ENCODE measurements at places on chromosomes 6 and 20.

GRCh38 chr6:20670750-20671149 is 136.5 kb downstream of the CDKAL1 start:
- no peak for DNase-seq

DNA sequence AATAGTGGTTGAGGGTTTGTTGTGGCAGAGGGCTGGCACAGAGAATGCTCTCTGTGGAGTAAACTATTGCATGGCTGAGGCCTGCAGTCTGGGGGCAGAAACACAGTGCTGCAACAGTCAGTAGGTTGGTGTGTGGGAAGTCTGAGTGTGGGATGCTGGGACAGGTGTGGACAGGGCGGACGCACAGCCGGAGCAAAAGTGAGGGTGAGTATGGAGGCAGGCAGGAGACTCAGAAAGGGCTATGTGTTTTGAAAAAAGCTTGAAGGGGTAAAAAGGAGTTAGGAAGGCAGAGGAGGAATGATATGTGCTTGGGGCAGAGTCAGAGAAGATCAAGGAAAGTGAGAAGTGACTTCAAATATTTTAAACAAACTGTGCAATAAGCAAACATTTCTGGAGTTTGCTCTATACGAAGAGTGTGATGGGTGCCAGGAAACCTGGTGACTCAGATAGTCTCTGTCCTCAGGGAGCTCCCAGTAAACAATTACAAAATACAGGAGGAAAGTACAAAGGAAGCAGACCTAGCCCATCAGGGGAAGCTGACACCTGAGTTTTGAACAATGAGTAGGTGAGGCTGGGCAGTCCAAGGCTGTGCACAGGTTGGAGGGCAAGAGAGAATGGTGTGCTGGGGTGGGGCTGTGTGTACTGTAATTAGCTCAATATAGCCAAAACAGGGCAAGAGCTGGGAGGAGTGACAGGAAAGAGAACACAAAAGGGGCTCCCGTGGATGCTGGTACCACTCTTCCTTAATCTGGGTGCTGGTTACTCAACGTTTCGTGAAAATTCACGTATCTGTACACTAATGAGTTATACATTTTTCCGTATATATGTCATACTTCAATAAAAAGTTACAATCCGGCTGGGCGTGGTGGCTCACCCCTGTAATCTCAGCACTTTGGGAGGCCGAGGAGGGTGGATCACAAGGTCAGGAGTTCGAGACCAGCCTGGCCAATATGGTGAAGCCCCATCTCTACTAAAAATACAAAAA is 55.2 kb downstream of the PIGU start:
- no peak for DNase-seq

DNA sequence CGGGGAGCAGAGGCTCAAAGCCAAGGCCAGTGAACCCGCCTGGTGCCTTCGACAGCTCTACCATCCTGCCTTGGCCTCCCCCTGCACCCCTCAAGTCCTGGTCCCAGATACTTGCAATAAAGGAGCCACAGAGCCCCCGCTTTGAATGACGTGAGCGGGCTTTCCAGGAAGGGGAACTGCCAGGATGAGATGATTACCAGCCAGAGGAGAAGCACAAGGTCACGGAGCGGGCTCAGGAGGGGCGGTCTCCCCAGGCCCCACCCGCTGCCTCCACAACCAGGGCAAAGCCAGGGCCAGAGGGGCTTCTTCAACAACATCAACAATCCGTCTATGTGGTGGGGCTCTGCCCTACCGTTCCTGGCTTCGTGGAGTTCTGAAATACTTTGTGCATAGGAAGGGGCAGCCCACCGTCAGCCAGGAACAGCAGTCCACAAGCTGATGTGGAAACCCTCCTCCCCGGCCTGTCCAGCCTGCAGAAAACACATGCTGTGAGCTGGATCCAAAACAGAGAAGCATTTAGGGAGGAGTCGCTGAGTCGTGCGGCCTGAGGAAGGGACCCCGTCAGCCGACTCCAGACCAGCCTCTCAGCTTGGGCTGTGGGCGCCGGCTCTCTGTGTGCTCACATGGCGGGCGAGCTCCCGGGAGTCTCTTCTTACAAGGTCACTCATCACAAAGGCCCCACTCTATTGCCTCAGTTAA is 392.5 kb downstream of the CDH4 start:
- no peak for DNase-seq

DNA sequence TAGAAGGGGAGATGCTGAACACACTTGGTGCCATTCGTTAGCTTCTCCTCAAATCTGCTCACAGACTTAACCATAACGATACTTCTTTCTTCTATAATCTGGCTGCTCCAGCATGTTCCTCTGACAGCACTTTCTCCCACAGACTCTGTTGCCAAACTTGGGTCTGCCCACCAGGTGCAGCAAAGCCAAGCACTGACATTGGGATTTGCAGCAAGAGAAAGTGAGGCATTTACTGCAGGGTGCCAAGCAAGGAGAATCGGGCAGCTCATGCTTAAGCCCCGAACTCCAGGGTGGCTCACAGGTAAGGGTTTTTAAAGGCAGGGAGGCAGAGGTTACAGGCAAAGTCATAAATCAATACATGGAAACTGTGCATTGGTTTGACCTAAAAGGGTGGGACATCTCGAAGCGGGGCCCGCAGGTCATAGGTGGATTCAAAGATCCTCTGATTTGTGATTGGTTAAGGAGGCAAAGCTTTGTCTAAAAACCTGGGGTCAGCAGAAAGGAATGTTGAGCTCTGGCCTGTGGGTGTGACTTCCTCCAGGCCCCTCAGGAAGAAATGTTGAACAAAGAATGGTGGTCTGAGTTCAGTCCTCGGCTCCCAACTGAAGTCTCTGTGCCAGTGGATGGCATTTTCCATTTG is 25.1 kb upstream of the PNPLA1 start:
- DNase-seq: no peak

GRCh38 chr20:49896204-49896603 is 19.1 kb downstream of the SPATA2 start:
- no peak for DNase-seq

GRCh38 chr20:11140359-11140758 is 466.6 kb upstream of the JAG1 start:
- DNase-seq: no peak

- DNase-seq: no peak
These were observed 76.8 kb downstream of the HIVEP2 start for GRCh38 chr6:142867988-142868812.

DNA sequence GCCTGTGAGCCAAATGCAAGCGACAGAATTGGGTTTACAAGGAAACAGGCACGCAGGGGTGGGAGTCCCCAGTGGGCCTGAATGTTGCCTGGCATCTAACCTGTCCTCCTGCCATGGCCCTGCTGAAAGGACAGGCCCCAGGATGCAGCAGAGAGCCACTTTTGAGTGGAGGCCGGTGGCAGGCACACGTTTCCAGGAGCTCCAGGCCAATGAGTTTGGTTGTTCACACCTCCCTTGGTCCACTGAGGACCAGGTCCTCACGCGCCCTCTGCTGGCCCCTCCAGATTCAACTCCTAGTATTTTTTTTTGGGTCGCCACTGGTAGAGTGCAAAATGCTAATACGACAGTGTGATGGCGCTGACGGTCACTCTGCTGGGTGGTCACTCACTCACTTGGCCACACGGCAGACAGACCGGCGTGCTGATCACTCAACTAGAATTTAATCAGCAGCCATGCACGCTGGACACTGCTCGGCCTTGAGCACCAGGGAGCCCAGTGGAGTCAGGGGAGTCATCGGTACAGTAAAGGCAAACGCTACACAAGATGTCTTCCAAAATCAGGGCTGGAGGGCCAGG is 81.7 kb upstream of the NFATC2 start:
- DNase-seq: no peak

DNA sequence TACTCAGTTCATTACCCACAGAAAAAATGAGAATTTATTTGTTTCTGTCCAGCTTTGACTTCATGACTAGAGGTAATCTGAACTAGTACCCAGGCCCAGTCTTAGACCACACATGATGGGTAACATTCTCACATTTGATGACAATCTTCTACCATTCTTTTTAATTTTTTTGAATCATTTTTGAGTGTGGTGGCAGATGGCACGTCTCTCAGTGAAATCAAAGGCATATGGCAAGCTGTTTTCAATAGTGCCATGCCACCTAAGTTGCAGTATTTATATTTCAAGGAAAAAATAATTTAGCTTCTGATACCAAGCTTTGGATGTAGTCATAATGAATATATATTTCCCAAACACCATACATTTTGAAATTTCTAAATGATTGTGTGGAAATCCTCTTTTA is 88.8 kb upstream of the HS3ST5 start:
- no peak for DNase-seq

DNA sequence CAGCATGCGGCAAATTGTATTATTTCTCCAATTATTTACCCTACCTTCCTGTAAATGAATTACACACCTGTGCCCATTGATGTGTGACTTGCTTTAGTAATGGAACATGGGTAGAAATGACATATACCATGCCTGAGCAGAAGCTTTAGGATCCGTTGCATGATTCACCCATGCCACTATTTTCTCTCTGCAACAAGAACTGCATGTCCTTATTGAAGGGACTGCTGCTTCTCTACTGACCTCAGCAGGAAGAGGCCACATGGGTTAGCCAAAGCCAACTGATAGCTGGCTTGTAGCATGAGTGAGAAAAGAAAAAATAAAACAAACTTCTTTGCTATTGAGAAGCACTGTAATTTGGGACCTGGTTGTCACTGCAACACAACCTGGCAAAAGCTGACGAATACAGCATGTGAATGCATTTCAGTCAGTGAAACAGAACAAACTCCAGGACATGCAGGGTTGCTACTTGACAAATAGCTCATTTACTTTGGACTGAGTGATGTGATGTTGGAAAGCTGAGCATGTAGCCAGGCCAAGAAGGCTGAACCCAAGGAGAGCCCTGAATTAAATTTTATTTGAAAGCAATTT is 99.2 kb downstream of the BCAS1 start:
- no peak for DNase-seq

DNA sequence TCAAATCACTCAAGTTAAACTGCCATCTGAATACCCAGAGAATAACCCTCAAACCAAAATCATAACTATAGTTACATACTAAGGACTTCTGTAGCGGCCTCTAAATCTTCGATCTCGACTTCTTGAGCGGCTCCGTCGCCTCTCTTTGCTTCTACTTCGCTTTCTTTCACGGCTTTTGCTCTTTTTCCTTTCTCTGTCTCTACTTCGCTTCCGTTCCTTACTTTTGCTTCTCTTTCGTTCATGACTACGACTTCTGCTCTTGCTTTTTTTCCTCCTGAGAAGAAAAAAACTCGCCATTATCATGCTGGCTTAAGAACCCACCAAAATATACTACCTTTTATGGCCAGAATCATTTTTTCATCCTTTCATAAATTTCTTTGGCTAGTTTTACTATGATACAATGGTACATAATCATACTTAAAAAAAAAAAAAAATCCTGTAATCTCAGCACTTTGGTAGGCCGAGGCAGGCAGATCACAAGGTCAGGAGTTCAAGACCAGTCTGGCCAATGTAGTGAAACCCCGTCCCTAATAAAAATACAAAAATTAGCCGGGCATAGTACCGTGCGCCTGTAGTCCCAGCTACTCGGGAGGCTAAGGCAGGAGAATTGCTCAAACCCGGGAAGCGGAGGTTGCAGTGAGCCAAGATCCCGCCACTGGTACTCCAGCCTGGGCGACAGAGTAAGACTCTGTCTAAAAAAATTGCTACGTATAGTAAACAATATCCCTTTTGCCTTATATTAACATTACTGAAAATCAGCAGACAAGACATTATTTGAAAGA is 10.0 kb downstream of the RBM39 start:
- no peak for DNase-seq

DNA sequence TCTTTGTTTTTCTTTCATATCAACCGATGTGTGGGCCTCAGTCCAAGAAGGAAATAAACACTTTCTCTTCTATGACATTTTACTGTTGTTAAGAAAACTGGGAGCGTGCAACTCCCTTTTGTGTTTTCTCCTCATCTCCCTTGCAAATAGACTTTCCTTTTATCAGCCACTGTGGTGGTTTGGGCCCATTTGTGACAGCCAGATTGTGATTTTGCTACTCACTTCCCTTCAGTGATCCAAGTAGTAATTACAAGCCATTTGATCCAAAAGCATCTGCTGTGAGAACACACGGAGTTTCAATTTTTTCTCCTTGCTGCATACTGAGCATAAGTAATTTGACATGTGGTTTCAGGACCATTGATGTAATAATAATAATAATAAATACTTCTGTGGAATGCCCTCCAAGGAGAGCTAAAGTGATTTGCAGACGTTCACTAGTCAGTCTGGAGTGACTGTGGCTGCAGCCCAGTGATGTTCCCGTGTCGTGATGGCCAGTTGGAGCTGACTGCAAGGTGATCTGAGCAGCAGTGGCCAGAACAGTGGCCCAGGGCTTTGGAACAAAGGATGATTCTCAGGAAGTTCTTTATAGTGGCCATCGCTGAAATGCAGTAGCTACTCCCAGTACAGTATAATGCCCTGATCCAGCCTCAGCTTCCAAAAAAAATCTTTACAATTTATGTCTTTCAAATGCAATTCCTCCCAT is 91.9 kb upstream of the CLDN20 start:
- no peak for DNase-seq

DNA sequence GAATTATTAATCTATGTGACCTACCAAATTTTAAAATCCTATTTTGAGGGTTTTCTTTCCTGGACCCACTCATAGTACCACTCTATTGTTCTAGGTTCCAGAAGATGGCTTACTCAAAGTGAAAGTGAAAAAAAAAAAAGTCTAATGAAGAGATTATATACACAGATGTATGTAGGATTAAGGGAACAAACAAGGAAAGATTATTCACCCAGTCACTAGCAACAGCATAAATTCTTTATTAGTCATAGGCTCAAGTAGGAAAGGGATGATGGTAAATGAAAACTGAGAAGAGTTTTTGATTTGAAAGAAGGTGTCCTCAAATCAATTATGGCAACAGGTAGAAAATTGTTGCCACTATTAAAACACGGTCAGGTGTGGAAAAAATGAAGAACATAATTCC is 923.7 kb downstream of the TBC1D32 start:
- DNase-seq: no peak

- no peak for DNase-seq
These were observed 25.7 kb downstream of the BPIFB1 start for GRCh38 chr20:33308668-33309067.

- no peak for DNase-seq
These were observed 411.7 kb upstream of the SOX4 start for GRCh38 chr6:21181866-21182265.

GRCh38 chr20:37615340-37616109 is 78.3 kb upstream of the CTNNBL1 start:
- no peak for DNase-seq

DNA sequence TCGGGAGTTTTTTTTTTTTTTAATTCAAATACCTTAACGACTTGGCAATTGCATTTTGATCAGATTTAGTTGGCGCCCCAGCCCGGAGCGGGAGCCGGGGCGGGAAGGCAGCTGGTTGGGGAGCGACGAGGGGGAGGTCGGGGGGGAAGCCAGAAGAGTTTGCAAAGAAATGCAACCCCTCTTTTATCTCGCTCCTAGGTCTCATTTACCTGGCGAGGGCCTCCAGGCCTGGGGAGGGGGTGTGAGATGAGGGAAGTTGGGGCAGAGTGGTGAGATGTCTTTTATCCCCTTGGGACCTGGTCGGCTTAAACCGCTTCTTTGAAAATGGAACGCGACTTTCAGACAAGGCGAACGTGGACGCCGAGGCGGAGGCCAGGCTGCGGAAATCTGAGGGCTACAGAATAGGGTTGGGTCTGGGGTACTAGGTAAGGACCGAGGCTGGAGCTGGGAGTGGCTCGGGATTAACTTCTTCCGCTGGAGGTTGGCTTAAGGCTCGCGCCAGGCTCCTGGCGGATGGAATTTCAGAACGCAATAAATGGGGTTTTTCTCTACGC is 40.3 kb downstream of the NCR2 start:
- DNase-seq: no peak
